ENCODE measurements at places on chromosomes 7 and 10.

- no peak for DNase-seq
Measured at GRCh38 chr7:5419539-5420066, 4.0 kb downstream of the TNRC18 start.

DNA sequence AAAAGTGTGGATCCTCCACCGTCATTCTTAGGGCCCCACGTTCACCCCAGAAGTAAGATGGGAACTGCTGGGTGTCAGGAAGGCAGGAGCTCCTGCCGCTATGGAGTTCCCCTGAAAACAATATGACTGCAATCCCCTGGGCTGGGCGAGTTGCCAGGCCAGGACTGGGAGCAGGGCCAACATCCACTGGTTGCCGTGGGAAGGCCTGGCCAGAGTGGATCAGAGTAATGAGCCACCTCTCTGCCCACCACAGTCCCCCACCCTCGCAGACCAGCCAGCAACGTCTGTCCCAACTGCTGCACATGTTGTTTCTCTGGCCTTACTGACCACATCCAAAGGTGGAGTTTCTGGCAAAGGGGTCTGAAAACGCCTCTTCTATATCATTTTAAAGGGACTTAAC lies 86.6 kb downstream of the STRA8 start:
- DNase-seq: peak; percentile 29

GRCh38 chr7:150406567-150407421 lies 27.7 kb downstream of the ZNF775 start:
- no peak for DNase-seq

GRCh38 chr10:32049113-32049512 lies 7.1 kb downstream of the KIF5B start:
- DNase-seq: no peak

- DNase-seq: no peak
Measured at GRCh38 chr10:86833969-86834368, 77.5 kb downstream of the BMPR1A start.

DNA sequence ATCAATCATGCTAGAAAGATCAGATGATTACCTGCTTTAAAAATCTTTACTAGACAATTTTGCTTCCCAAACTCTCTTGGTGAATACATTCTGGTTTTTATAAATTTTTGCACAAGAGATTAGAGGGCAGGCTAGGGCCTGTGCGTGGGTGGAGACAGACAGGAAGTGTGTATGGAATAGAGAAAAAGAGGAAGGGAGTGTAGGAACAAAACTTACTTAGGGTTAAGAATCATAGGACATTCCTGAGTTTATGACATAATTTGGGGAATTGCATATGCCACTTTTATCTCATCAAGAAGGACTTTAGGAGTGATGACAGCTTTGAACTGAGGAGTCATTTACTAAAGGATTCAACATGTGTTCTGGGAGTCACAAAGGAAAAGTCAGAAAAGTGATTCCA lies 31.3 kb downstream of the LAMB1 start:
- DNase-seq: no peak

- DNase-seq: no peak
Measured at GRCh38 chr7:115356999-115357702, 435.3 kb downstream of the MDFIC start.

GRCh38 chr7:87451187-87451586 lies 24.3 kb downstream of the ABCB4 start:
- DNase-seq: no peak

GRCh38 chr10:126092366-126093215 lies 196.2 kb downstream of the FANK1 start:
- no peak for DNase-seq

DNA sequence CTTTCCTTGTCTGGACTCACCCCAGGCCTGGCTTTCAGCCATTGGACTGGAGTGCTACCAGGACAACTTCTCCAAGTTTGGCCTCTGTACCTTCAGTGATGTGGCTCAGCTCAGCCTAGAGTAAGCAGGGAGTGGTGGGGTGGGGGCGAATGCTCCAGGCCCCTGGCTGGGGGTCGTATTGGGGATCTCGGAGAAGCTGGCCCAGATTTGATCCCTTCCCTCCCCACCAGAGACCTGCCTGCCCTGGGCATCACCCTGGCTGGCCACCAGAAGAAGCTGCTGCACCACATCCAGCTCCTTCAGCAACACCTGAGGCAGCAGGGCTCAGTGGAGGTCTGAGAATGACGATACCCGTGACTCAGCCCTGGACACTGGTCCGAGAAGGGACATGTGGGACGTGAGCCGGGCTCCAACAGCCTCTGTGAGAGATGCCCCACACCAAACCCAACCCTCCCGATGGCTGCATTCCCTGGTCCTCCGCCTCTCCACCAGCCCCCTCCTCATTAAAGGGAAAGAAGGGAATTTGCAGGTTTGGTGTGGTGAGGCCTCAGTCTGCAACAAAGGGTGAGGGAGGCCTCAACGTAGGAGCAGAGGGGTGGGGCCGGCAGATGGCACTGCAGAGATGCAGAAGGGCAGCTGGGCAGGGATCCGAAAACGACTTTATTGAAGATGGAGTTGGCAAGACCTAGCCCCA lies 14.8 kb downstream of the TRPV6 start:
- DNase-seq: no peak

GRCh38 chr10:72409167-72409566 lies 54.4 kb upstream of the DNAJB12 start:
- no peak for DNase-seq

GRCh38 chr10:16519250-16519907 lies 2.3 kb downstream of the C1QL3 start:
- no peak for DNase-seq

- DNase-seq: no peak
Measured at GRCh38 chr7:104795616-104796398, 218.2 kb upstream of the KMT2E start.

GRCh38 chr7:36814311-36814710 lies 90.0 kb upstream of the AOAH start:
- no peak for DNase-seq

- DNase-seq: no peak
Measured at GRCh38 chr7:26284477-26284876, 7.2 kb upstream of the SNX10 start.

DNA sequence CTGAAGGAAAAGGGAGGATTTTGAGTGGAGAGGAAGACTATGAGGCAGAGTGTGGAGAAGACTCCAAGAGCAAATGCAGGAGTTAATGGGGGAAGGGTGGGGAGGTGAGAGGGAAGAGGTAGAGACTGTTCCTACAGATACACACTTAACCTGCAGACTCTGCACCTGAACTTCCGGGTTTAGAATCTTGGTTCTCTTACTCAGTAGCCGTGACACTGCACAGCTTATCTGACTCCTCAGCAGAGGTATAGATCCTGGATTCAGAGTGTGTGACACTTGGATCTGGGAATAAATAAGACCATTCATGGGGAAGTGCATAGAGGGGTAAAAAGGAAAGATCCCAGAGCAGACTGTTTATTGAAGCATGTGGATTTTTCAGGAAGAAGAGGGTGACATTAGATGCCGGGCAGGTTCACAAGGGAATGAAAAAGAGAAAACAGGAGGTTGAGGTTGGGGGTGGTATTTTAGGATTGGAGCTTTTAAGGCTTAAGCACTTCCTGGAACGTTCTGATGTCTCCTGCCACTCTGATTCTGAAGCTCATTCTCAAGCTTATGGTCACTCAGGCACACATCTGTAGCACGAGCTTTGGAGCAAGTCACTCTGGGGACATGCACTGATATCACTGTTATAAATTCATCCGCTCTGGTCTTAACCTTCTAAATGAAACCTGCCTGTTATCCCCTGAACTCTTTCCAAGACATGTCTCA lies 5.7 kb upstream of the ZC3HAV1L start:
- DNase-seq: no peak

DNA sequence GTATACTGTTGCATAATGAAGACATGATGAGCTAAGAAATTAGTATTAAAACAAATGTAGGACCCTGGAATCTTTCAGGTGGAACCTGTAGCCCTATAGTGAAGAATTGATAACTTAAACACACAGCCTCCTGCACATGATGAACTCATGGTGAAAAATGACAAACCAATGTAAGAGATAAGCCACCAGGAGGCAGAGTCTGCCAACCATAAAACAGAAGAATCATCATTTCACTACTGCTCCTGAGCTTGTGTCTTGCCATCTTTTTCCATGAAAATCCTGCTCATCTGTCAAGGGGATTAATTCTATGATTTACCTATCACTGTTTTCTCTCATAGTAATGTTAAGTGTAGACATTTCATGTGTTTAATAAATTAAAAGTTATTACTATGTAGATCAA lies 363.9 kb downstream of the MALRD1 start:
- DNase-seq: no peak

- no peak for DNase-seq
Measured at GRCh38 chr10:92108120-92108519, 182.8 kb downstream of the CPEB3 start.

DNA sequence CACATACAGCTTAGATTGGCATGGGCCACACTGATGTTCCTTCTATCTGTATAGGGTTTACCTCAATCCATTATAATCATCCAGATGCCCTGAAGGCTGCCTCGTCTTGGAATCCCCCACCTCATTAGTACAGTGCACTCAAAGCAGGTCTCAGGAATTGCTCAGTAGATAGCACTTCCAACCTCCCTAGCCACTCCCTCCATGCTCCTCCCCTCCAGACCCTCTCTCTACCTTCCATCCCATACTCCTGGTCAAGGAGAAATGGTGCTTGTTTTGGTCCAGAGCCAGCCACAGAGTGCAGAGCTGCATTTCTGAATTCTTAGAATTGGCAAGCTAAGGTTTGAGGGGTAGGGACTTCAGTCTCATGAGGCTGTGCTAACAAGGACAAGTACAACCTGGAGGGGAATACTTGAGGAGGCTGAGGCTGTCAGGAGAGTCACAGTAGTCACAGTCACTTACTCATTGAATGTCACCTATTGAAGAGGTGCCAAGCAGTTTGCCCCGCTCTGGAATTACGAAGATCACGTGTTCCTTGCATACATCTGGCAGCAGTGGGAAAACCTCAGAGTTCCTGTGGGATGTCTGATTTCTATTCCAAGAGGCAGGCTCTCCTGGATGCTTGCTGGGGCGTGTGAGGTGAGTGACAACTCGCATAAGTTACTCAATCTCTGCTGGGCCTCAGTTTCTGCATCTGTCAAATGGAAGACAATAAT lies 60.7 kb upstream of the ZNF746 start:
- DNase-seq: no peak

GRCh38 chr10:78382772-78383171 lies 349.1 kb downstream of the RPS24 start:
- DNase-seq: no peak

DNA sequence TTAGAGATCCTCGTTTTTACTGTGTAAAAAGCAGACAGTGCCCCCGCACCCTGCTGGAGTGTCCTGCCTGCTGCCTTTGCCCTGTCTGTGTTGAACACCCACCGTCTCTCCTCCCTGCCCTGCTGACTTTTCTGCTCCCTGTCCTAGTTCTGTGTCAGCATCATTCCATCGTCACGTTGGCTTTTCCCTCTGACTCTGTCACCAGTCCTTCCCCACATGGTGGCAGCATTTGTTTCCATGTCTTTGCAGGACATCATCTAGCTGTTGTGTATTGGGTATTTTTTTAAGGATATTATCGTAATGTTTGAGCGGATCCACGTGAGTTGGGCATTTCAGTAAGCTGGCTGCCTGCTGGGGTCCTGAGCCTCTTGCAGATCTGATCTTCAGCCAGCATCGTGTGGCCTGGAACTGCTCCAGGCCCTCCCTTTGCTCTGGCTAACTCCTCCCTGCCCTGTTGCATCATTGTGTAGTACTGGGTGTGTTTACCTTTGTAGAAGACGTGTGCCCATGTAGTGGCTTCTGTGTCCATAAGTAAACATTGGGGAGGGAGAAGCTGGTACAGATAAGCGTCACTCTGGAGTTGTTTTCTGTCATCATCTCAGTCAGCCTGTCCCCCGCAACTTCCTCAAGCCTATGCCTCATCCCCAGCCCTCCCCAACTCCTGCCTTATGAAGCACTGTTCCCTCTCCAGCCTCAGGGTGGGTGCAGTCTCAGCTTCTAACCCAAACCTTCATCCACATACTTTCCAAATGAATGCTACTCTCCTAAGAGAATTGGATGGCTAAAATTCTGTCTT lies 44.3 kb downstream of the TRRAP start:
- DNase-seq: no peak

GRCh38 chr7:47636081-47636432 lies 54.1 kb upstream of the TNS3 start:
- no peak for DNase-seq

- DNase-seq: no peak
Measured at GRCh38 chr7:150685219-150686029, at the start of gene GIMAP2. TSS of gene GIMAP2 (plus strand) at chr7:150685706. CDS start at chr7:150687060, 1,354 bp downstream.

DNA sequence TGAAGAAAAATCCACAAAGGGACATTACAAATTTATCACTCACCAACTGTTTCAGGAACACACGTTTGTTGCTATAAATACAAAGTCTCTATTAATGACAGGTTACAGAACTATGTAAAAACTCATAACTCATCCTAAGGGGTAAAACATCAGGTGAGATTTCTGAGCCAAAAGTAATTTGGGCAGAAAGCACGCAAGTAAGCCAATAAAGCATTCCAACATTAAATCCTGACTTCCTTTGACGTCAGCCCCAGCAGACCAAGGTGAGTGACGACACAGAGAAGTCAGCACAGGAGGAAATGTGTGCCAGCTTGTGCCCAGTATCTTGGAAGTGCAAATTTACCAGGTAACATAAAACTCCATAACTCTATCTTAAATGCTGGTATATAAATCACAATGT lies 45.7 kb downstream of the IMMP2L start:
- DNase-seq: no peak

GRCh38 chr7:139720705-139721231 lies 57.0 kb downstream of the HIPK2 start:
- DNase-seq: no peak

GRCh38 chr10:56472978-56473377 lies 111.9 kb upstream of the ZWINT start:
- DNase-seq: no peak

- DNase-seq: no peak
Measured at GRCh38 chr10:49654036-49654693, 25.3 kb upstream of the C10orf53 start.

DNA sequence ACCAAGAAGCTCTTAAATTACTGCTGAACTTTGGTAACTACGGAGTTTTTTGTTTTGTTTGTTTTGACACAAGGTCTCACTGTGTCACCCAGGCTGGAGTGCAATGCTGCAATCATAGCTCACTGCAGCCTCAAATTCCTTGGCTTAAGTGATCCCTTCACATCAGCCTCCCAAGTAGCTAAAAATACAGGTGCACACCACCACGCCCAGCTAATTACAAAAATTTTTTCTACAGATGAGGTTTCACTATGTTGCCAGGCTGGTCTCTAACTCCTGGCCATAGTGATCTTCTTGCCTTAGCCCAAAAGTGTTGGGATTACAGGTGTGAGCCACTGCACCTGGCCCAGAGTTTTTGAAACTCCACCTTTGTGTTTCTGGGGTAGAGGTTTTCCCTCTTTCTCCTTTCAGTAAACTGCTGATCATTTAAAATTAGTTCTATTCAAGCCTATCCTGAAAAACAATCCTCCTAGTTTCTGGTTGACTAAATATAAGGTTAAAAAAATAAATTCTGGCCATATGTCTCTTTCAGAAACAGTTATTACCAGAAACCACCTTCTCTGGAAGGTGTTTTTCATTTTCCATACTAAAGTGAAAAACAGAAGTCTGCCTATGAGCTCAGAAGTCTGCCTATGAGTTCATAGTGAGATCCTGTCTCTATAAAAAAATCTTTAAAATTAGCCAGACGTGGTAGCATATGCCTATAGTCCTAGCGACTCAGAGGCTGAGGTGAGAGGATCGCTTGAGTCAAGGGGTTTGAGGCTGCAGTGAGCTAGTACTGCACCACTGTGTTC lies 63.9 kb downstream of the VOPP1 start:
- DNase-seq: no peak

GRCh38 chr10:86535132-86535882 lies 13.7 kb upstream of the WAPL start:
- no peak for DNase-seq

All from DMS 273 treated with DMSO at 0.1 percent for 48 hours (cell line).